ENCODE measurements at places on chromosomes 2 and 18.

DNA sequence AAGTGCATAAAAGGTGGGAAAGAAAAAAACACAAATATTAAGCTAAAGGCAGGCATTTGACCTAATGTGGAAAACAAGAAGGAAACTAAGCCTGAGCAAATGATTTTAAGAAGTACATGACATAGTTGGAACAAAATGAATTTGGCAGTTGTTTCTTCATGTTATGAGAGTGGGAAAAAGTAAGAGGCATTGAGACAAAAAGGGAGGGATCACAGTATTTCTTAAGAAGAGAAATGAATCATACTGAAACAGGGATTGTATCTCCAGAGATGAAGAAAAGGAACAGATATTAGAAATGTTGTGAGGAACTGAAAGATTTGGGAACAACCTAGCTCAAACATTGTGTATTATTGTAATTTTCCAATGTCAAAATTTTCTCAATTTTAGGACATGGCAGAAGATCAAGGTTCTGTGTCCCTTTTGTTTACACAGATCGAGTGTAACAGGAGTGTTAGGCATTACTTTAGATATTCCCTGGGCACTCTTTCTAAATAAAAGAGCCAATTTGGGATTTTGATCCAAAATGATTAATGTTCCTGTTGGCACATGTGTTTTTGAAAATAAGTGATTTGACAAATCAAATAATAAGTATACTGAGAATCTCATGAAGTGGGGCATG, 98.6 kb downstream of the CALCRL start:
- DNase-seq = no peak

GRCh38 chr2:24164416-24164973, 10.4 kb upstream of the FAM228A start:
- peak; percentile 20 for DNase-seq

DNA sequence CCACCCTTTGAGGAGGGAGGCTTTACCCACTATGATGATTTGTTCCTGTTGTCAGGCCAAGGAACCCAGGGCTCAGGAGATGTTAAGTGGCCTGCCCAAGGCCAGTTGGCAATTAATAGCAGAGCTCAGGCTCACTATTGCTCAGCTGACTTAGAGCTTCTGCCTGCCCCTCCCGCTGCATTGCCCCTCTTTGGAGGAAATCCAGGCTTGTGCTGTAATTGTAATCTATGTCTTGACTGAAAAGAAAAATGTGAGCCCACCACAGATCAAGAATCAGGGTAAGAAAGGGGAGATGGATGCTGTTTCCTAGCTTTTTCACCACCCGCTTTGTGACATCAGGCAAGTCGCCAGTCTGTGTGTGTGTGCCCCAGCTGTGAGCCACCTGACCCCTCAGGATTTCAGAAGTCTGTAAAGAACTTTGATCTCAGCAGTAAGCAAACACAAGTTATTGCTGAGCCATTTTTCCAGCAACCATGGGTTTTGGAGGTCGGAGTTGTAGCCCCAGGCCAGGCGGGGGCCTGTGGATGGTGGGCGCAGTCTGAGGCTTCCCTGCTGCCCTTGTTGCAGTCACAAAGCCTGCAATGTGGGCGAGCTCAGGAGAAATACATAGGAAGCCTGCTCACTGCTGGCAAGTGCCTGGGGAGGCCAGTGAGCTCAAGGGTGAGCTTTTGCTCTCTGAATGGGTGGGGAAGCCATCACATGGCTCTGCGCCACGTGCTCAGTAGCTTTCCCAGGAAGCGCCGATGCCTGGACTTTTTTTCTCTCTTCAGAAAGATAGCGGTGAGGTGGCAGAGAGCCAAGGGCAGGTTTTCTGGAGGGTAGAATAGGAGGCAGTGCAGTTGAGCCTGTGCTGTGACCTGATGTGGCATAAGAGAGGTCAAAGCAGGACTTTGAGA, 6.1 kb downstream of the CABLES1 start:
- DNase-seq = no peak

DNA sequence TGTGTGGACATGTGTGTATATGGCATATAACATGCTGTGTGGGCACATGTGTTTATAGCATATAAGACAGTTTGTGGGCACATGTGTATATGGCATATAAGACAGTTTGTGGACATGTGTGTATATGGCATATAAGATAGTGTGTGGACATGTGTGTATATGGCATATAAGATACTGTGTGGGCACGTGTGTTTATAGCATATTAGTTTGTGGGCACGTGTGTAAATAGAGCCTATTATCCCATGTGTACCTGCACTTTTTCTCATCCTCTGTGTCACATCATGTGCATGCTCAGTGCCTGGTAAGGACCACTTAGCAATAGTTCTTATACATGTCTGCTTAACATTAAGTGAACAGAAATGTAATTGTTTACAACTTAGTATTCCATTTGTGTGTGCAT, 45.2 kb downstream of the TPO start:
- DNase-seq = no peak

DNA sequence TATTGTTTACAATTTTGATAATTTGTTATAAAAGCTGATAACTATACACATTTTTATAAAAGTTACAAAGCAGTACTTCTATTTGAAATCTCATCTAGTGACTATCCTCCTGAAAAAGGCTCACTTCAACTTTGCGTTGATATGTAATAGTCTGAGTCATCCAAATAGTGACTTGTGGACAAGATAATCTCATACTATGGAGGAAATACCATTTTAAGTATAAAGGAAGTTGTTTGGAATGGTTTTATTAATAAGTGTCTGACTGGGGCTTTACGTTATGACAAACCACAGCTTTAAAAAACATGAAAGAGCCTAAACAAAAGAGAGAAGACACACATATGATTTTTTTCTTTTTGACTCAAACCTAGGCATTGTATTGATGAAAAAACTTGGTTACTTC, 272.3 kb upstream of the COL3A1 start:
- DNase-seq = no peak

GRCh38 chr18:35026407-35027061, 14.7 kb upstream of the MAPRE2 start:
- no peak for DNase-seq

DNA sequence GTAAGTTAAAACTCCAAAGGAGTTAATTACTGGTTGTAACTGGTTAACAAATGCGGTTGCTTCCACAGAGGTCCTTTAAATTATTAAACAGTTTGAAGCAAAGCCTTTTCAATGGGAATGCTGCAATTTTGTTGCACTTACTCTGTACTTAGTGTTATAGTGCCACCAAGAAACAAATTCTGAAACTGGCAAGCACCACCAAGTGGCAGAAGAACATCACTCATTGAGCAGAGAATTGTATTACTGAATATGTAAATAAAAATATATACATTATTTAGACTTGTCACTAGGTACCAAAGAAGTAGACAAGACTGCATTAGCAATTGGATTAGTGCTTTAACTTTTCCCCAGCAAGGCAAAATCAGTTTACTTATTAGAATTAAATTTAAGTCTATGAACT, 2.6 kb upstream of the TMEFF2 start:
- peak; percentile 8 for DNase-seq

- no peak for DNase-seq
Measured at GRCh38 chr2:198441901-198442300, 637.5 kb downstream of the PLCL1 start.

- DNase-seq = no peak
Measured at GRCh38 chr2:150513647-150514046, 26.2 kb upstream of the RND3 start.

- DNase-seq = peak; percentile 45
Measured at GRCh38 chr2:714005-714741, 37.0 kb upstream of the TMEM18 start.

DNA sequence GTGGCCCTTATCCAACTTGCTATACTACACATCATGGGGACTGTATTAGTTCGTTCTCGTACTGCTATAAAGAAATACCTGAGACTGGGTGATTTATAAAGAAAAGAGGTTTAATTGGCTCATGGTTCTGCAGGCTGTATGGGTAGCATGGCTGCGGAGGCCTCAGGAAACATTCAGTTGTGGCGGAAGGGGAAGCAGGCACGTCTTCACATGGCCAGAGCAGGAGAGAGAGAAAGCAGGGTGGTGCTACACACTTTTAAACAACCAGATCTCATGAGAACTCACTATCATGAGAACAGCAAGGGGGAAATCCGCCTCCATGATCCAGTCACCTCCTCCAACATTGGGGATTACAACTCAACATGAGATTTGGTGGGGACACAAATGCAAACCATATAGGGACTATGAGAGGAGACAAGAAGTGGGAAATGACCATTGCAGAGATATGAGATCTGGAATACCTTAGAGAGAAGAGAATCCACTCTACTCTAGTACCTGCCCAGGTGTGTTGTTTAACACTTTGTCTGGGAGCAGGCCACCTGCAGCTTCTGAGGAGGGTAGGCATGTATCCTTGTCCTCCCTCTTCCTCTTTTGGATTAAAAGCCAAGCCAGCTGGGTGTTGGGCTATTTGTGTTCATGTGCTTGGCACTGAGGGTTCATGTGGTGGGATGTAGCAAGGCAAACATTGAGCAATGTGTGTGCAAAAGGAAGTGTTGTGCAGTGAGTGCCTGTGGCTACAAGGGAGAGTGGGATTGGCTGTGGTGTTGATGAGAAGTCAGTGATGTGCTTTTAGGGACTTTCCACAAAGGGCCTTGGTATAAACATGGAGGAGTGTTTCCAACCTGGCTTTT, 22.8 kb downstream of the TTLL4 start:
- peak; percentile 46 for DNase-seq

DNA sequence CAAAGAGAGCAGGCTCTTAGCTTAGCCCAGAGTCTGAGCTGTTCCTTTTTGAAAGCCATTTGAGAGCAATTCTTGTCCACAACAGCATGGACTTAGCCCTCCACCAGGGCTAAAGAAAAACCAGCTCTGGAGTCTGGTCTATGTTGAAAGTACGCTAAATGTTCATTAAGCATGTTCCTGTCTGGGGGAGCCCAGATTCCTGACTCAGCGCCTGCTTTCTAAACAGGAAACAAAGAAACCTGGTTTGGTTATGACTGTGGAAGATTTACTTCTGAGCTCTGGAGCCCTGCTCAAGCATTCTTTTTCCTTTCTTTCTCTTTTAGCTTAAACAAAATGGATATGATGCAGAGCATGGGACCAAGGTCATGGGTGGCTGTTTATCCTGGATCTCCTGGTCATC, 279.8 kb downstream of the RBM43 start:
- DNase-seq = peak; percentile 8

- no peak for DNase-seq
Measured at GRCh38 chr2:197713271-197713670, 8.1 kb downstream of the MARS2 start.

DNA sequence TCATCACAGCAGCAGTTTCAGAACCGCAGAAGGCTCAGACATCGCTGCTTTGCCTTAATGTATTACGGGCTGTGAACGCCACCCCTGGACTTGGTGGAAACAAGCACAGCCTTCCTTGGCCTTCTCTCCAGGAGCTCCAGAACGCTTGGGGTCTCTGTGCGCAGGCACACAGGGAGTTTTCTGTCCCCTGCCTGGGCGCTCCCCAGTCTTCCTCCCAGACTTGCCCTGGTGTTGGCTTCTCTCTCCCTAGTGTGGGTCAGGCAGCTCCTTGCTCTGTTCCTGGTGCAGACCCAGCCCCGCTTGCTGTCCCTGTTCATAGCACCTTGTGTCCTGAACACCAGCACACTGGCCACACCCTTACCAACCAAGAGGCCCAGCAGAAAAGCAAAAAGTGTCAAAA, 103.6 kb downstream of the FAM210A start:
- no peak for DNase-seq
